ENCODE measurements at places on chromosomes 2 and 18.

DNA sequence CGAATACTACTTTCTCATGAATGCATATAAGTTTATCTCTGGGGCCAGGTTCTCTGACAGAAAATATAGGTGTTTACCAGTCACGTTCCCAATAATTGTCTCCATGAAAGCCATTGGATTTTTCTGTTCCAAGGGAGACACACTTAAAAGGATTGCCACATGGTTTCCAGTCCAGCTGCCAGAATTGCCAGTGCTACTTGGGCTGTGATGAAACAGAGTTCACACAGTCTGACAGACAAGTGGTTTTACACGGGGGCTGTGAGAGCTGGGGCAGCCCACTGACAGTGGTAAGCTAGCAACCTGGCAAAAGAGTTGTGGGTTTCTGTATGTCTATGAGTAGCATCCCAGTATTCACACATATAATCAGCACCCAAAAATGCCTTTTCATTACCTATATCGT, 27.7 kb upstream of the ATRAID start:
- H3K27me3 ChIP-seq, result peaks cover 10% of the 10 kb centered on the region
- no peaks in the 10 kb centered on the region for H3K4me1 ChIP-seq
- H3K36me3 ChIP-seq, result no peaks in the 10 kb centered on the region
- no peak overlapping the region for H3K4me3 ChIP-seq
- H3K27ac ChIP-seq, result peak overlapping the region; percentile 71

GRCh38 chr18:26255695-26256622, 29.7 kb downstream of the TAF4B start:
- no peak overlapping the region for H3K4me3 ChIP-seq
- no peak overlapping the region for H3K27ac ChIP-seq
- H3K36me3 ChIP-seq, result no peaks in the 10 kb centered on the region
- H3K27me3 ChIP-seq, result no peaks in the 10 kb centered on the region

- H3K4me3 ChIP-seq, result no peak overlapping the region
- no peaks in the 10 kb centered on the region for H3K27me3 ChIP-seq
- no peaks in the 10 kb centered on the region for H3K36me3 ChIP-seq
These were observed 17.1 kb upstream of the ST3GAL5 start for GRCh38 chr2:85905891-85906290.

DNA sequence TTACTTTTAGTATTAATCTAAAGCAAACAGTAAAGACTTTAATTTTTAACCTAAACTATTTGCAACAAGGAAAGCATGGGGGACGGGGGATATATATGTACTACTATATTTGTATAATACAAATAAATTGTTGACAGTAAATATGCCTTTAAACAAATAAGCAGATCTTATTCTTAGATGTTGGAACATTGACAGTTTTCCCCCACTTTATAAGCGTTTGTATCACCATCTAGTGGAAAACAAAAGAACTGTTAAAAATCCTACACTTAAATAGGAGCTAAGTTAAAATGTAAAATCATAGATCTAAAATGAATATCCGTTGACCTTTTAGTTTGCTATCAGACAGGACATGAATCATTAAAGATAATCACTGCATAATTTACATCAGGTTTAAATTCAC, 50.0 kb downstream of the RBBP8 start:
- no peak overlapping the region for H3K27ac ChIP-seq
- no peak overlapping the region for H3K4me3 ChIP-seq
- peaks cover 9% of the 10 kb centered on the region for H3K4me1 ChIP-seq

- H3K27me3 ChIP-seq, result no peaks in the 10 kb centered on the region
- no peak overlapping the region for H3K27ac ChIP-seq
- H3K4me3 ChIP-seq, result no peak overlapping the region
- no peaks in the 10 kb centered on the region for H3K36me3 ChIP-seq
These were observed 117.7 kb downstream of the EN1 start for GRCh38 chr2:118729760-118730159.

GRCh38 chr2:11203480-11203879, 48.2 kb downstream of the SLC66A3 start:
- H3K27me3 ChIP-seq, result no peaks in the 10 kb centered on the region
- no peak overlapping the region for H3K27ac ChIP-seq
- H3K4me3 ChIP-seq, result no peak overlapping the region
- no peak for DNase-seq
- H3K4me1 ChIP-seq, result peaks cover 3% of the 10 kb centered on the region

DNA sequence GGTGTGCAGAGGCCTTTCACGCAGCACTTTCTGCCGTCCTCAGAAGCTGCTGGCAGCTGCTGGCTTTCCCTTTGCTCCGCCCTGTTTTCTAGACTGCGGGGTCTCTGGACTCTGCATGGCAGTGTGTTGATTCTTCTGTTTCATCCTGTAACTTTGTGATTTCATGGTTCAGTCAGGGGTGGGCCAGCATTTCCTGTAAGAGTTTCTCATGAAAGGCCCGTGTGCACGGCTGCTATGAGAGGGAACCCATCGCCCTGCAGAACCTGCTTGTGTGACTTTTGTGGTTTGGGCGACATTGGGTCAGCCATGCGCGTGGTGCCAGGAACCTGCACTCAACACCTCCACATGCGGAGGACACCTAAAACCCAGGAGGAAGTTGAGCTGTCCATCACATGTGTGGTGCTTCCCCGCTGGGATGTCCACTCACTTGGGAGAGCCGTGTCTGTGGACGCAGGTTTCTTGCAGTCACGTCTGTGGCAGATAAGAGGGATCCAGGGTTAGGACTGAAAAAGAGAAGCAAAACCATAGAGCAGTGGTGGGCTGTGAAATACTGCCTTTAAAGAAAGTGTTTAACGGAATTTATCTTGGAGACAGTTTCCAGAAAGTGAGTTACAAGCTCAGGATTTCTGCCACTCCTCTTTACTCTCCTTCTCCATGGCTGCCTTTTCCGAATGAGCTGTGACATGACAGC, 167.3 kb upstream of the ALKAL2 start:
- H3K27ac ChIP-seq, result no peak overlapping the region
- H3K36me3 ChIP-seq, result no peaks in the 10 kb centered on the region
- no peak overlapping the region for H3K4me3 ChIP-seq
- no peaks in the 10 kb centered on the region for H3K27me3 ChIP-seq

DNA sequence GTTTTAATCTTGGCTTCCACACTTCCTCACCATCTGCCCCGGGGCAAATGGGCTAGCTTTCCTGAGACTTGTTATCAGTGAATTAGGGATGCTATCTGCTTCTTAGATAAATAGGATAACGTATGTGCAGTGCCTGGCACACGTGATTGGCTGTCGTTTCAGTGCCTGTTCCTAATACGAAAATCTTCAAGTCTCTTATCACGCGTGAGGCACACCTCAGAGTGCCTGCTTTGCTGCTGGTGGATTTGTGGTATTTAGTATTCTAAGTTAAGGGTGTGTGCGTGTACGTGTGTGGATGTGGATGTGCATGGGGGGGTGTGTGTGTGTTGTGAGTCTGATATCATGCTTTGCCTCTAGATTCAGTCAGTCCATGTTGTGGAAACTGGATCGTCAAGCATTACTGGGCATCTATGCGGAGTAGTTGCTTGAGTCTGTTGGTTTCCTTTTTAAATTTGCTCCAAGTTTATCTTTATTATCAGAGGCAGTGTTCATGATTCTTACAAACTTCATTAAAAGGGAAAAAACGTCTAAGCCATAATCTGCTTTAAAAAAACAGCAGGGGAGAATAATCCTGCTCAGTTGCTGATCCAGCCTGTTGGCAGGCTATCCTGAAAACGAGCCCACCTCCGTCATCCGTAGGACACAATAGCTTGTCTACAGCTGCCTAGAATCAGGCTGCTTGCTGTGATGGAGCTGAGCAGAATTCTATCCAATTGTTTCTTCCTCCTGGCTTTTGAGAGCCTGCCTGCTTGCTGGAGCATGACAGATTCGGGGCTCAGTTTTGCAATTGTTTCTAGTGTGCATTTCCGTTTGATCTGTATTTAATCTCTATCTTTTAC, 6.6 kb downstream of the SH3RF3 start:
- H3K36me3 ChIP-seq, result no peaks in the 10 kb centered on the region
- no peaks in the 10 kb centered on the region for H3K4me1 ChIP-seq
- H3K4me3 ChIP-seq, result no peak overlapping the region
- DNase-seq, result no peak
- no peak overlapping the region for H3K27ac ChIP-seq
